ENCODE measurements at places on chromosomes 6 and 20.

GRCh38 chr6:92139601-92140000 is 1279.8 kb downstream of the EPHA7 start:
- DNase-seq, result no peak

- no peak for DNase-seq
Observed at GRCh38 chr6:38192011-38192410, 372.5 kb downstream of the ZFAND3 start.

GRCh38 chr20:61385296-61385695 is 133.2 kb downstream of the CDH4 start:
- no peak for DNase-seq

- no peak for DNase-seq
Observed at GRCh38 chr6:11174242-11174611, 58.2 kb downstream of the NEDD9 start.

DNA sequence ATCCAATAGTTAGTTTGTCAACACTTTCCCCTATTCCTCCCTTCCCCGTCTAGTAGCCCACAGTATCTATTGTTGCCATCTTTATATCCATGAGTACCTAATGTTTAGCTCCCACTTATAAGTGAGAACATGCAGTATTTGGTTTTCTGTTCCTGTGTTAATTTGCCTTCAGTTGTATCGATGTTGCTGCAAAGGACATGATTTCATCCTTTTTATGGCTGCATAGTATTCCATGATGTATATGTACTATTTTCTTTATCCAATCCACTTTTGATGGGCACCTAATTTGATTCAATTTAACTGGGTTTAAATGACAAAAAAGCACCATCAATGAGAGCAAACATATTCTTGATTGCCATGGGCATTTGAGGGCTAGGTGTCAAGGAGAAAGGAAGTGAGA is 321.5 kb upstream of the TBX18 start:
- DNase-seq, result no peak

DNA sequence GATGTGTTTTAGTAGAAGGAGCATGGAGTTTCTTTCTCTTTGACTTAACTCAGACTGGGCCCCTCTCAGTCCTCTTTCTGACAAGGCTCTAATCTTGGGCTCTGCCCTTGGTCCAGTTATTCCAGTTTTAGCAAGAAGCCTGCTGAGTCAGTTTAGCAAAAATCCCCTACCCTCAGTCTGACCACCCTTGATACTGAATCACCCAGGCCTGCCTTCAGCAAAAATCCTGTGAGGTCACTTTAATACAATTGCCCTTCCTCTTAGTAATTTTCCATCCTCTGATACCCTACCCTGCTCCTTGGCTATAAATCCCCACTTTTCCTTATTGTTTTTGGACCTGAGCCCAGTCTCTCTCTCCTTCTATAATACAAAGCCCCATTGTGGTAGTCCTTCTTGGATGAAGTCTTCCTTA is 326.7 kb upstream of the NOX3 start:
- DNase-seq, result no peak

DNA sequence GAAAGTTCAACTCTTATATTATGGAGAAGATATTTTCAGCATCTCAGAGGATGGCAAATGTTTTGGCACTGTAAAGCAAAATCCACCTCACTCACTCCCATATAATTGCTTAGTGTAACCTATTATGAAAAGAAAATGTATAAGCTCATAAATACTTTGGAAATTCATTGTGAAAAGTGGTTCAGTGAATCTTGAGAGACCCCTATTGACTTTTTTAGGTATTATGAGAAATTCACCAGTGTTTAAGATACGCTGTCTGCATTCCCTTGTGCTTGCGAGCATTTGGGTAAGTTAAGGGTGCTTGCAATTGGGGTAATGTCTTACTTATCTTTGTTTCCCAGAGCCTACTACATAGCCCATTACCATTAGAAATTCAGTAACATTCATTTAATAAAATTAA is 66.3 kb upstream of the BMP5 start:
- DNase-seq, result no peak

DNA sequence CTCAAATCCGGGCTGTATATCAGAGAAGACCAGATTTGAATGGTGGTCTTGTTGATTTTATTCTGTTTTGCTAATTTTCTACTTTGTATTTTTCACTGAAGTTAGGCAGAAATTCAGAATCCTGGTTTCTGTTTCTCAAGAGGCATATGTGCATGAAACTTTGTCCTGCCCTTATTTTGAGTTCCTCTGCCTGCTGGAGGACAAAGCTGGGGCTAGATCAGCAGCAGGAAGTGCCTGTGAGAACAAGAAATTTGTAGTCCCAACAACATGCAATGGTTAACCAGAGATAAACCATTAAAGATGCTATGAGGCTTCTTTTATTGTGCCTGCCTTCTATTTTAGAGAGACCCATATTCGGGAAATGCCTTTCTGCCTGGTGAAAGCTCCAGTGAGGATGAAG is 37.1 kb downstream of the BEND6 start:
- no peak for DNase-seq

GRCh38 chr6:125781314-125781868 is 9.4 kb upstream of the NCOA7 start:
- no peak for DNase-seq

GRCh38 chr6:154450498-154450897 is 60.0 kb downstream of the CNKSR3 start:
- no peak for DNase-seq

DNA sequence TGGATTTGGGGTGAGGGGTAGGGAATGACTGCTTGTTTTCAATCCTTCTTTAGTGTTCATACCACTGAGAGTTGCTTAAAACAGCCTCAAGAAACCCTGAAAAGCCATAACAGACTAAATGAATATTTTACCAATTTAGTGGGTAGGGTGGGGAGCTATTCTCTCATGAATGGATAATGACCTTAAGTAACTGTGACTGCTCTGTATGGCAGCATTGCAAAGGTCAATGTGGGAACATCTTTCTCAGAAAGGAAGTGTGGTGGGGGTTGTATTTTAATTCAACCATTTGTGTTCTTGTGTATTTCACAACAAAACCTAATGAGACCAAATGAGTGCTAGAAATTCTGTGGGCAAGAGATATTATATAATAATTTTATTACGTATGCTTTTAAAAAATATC is 55.7 kb downstream of the PHACTR2 start:
- no peak for DNase-seq
